ENCODE measurements at places on chromosomes 13 and 19.

- DNase-seq: no peak
These were observed 49.5 kb upstream of the PCDH17 start for GRCh38 chr13:57582032-57582431.

GRCh38 chr19:49196527-49197240 lies 39.1 kb downstream of the TRPM4 start:
- DNase-seq: no peak

- no peak for DNase-seq
These were observed 793.5 kb downstream of the OLFM4 start for GRCh38 chr13:53822136-53822535.

DNA sequence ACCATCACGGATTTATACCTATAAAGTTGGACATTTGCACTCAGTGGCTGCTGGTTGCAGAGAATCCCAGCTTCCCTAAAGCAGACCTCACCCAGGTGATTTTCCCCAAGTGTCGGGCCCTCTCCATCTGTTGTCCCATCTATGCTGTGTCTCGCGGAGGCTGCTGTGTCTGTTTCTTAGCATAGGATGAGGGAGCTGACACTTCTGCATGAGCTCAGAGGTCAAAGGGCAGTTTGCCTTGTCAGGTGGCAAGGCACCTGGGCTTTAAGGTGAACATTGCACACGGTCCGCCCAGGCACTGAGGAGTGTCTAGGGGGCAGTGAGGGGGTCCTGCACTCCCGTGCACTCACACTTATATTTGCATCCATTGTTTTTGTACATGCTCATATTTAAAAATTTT lies 151.6 kb downstream of the ZIC5 start:
- no peak for DNase-seq

DNA sequence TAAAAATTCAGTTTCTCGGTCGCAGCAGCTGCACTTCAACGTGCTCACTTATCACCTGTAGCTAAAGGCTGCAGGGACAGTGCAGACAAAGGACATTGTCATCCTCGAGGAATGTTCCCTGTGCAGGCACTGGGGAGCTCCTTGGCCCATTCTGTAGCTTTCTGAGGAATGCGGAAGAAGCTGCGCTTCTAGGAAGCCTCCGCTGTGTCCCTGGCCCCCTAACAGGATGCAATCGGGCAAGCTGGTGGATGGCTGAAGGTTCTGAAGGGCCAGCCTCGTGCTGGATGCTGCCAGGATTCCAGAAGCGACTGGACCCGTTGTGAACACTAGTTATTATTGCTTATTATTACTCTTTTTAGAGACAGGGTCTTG lies 8.1 kb downstream of the ANO8 start:
- DNase-seq: no peak

- no peak for DNase-seq
These were observed 185.2 kb downstream of the KLF12 start for GRCh38 chr13:73948848-73949529.

DNA sequence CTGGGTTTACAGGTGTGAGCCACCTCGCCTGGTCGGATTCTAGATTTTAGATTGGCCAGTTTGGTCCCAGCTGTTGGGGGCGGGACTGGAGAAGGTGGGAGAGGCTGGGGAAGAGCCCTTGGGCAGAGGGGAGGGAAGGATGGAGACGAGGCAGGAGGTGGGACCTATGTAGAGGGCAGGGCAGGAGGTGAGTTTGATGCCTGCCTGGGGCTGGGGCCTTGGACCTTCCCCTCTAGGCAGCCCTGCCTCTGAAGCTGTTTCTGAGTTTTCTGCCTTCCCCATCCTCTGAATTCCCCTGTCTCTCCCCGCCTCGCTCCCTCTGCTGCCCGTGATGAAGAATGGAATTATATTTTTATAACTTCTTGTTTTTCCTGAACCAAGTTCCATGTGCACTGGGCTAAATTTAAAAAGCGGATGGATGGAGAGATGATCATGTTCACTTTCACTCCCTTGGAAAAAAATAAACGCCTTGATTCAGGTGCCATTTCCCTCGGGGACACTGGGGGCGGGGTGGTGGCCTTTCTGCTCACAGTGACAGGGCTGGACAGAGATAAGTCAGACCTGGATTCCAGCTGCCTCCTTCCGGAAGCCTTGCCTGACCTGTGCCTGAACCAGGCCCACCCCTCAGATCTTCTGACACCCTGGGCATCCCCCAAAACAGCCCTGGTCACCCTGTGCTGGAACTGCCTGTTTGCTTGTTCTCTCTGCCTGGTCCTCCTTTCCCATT lies 16.5 kb upstream of the TNFAIP8L1 start:
- DNase-seq: no peak

GRCh38 chr13:71214821-71215220 lies 652.2 kb downstream of the DACH1 start:
- DNase-seq: no peak

- peak; percentile 78 for DNase-seq
These were observed at the start of gene PLPPR2 for GRCh38 chr19:11355160-11356073. TSS of gene PLPPR2 (plus strand) at chr19:11355432. CDS start at chr19:11357674, 2,242 bp downstream.

- no peak for DNase-seq
These were observed 3.8 kb downstream of the LILRA4 start for GRCh38 chr19:54335164-54335563.

DNA sequence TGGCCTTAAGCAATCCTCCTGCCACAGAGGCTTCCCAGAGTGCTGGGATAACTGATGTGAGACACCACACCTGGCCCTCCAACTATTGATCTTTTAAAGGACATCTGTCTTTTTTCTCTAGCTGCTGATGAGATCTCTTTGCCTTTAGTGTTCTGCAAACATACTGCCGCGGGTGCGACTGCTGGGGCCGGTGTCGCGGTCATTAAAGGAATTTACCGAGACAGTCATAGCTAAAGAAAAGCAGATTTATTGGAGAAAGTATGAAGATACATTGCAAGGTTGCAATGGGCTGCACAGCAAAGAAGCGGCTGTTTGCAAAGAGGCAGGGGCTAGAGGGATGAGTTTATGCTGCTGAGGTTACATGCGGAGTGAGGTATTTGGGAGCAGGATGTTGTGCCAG lies 31.2 kb upstream of the LRRC4B start:
- DNase-seq: no peak

GRCh38 chr13:111429064-111429558 lies 108.7 kb downstream of the TEX29 start:
- peak; percentile 9 for DNase-seq

DNA sequence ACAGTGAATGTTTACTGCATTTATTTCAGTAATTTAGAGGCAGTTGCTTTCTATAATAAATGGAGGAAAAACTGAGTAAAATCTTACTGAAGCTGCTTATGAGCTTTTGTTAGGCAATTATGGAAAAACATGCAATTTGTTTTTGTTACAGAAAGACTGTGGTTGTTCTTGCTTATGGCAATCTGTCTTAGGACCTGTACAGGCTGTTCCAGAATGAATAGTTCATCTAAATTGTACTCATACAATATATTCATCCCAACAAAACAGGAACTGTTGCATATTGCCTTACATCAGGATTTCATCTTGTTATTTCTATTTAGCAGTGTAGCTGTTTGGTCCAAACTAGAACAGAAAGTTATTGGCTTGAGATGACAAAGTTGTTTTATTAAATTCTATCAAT lies 199.2 kb downstream of the NALCN start:
- DNase-seq: no peak

DNA sequence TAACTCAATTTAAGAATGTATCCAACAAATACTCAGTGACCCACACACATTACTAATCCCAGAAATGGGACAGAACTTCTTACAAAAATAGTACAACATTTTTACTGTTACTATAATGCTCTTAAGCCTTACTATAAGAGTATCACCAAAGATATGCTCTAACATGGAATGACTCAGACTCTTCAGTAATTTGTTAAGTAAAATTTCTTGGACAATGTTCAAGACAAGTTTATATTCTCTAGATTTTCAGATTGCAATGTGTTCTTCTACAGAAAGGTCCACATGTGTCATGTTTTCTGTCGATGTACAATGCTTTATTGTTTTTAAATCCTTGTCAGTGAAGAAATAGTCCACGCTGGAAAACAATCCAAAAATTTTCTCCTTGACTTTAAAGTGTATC lies 66.3 kb upstream of the RFXAP start:
- no peak for DNase-seq

DNA sequence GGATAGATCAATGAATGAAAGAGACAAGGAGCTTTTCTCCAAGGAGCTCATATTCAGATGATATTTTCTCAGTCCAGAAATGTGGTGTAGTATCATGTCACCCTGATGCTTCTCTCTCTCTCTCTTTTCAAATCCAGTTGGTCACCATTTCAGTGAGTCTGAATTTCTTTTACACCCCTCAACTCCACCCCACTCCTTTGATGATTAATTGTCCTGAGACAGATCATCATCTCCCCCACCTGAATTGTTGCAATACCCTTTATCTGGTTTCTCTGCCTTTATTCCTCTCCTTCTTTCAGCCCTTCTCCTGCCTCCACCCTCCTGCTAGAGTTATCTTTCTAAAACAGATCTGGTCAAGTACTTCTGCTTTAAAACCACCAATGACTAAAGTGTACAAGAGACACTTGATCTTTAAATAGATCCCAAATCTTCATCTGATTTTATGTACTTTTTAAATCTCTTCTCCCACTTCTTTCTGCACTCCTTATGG lies 299.8 kb downstream of the KLF5 start:
- DNase-seq: no peak

GRCh38 chr13:91212231-91212630 lies 135.3 kb upstream of the MIR17HG start:
- DNase-seq: no peak

DNA sequence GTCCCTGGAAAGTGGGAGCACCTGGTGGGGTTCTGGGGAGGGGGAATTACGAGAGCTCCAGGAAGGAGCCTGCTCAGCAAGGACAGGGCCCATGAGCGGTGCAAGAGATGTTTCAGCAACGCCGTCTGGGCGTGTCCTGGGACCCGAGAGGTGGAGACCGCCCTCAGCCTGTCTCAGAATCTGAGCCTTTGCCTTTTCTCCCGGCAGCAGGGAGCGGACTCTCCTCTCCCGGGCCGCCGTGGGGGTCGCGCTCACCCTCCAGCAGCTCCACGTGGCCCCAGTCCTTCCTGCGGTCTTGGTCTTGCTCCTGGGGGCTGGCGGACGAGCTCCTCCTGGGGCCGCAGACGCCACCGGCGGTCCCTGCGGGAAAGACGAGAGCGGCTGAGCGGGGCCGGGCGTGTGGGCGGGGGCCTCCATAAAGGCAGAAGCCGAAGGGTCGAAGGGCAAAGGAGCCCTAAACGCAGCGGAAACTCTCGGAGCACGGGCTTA lies 714 bp downstream of the POLRMT start:
- DNase-seq: no peak

GRCh38 chr19:15643387-15643786 lies 2.7 kb downstream of the CYP4F3 start:
- no peak for DNase-seq

DNA sequence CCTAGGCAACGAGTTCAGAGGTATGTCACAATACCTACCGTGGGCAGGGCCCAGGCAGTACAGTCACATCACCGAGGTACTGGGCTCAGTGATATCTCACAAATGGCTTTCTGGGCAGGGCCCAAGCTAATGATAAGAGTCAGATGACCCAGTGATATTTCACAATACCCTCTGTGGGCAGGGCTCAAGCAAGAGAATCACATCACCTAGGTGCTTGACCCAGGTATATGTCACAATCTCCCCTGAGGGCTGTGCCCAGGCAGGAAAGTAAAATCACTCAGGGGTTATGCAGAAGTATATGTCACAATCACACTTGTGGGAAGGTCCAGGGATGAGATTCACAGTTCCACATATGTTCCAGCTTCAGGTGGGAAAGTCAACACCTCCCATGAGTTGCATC lies 45.3 kb downstream of the ZNF729 start:
- DNase-seq: no peak

- DNase-seq: no peak
These were observed 62.3 kb downstream of the ITGBL1 start for GRCh38 chr13:101514695-101515275.

GRCh38 chr13:59534806-59535205 lies 628.9 kb downstream of the DIAPH3 start:
- no peak for DNase-seq

GRCh38 chr19:35037716-35038622 lies 3.6 kb upstream of the HPN start:
- DNase-seq: no peak

GRCh38 chr19:53908106-53908934 lies 758 bp upstream of the CACNG7 start:
- DNase-seq: no peak

DNA sequence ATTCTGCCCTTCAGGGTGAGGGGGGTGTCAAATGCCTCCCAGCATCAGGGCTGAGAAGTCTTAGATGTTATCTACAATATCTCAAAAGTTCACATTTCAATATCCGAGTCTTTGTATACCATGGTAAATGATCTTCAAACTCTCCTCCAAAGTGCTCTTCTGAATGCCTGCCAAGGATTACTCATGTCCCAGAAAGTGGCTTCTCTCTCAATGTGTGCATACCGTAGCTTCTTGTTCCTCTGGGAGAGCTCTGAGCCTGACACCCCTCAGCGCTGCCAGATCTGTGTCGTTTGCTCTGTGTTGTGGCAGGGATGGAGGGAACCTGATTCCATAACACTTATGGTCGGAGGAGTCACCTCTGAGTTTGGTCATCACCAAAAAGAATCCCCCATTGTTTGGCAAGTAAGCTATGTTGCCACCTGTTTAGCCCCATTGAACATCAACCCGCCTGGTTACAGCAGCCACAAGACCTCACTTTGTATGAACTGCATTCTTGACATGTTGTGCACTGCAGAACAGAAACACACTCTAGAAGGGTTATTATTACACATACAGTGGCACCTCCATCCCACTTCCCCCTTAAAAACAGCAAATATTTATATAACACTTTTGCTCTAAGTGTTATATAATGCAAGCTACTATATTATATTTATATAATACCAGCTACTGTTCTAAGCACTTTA lies 163.1 kb upstream of the MIR17HG start:
- no peak for DNase-seq

DNA sequence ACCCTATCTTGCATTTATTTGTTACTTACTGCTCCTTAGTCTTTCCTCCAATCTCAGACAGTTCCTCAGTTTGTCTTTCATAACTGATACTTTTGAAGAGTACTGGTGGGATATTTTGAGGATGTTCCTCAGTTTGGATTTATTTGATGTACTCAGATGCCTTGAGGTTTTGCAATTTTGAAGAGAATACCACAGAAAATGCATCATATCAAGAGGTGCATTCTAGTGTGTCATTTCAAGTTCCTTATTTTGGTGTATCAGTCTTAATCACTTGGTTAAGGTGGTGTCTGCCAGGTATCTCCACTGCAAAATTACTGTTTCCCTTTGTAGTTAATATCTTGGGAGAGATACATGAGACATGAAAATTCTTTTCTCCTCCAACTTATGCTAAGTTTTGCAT lies 75.1 kb downstream of the URI1 start:
- no peak for DNase-seq

DNA sequence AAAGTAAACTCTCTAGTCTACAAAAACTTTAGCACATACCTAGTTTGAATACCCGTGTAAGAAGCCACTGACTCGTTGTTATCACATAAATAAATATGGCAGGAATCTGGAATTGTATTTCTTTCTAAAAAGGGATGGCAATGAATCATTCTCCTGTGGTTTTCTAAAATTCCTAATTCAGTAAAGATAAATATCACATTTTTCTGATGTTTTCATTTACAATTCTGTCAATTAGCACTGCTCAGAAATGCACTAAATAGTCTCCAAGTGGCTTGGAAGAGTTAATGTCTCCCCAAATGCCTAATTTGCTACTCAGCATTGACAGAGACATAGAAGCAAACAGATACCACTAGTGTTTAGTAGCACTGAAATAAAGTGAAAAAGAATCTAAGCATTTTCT lies 547.7 kb upstream of the SLITRK1 start:
- DNase-seq: no peak

GRCh38 chr13:110342474-110342873 lies 35.4 kb downstream of the COL4A2 start:
- DNase-seq: no peak

- no peak for DNase-seq
These were observed 25.8 kb downstream of the COL4A1 start for GRCh38 chr13:110280985-110281688.

GRCh38 chr13:76720416-76720815 lies 165.8 kb downstream of the KCTD12 start:
- no peak for DNase-seq

Data from T follicular helper cell (primary cell).